Foreskin keratinocyte (primary cell): ENCODE measurements at places on chromosomes 6 and 20. TPM values are rescaled to one million over a fixed set of nuclear protein-coding genes. Genes with fewer than 3 reads are reported as not detected.

GRCh38 chr6:161292145-161292544, 18.3 kb upstream of the AGPAT4 start:
- DNase-seq = no peak

GRCh38 chr20:50412069-50412468, 98.1 kb upstream of the PTPN1 start:
- no peak for DNase-seq

GRCh38 chr6:163086624-163086920, 327.9 kb upstream of the QKI start:
- no peak for DNase-seq

GRCh38 chr6:139943391-139943790, 568.9 kb upstream of the CITED2 start:
- DNase-seq = peak; percentile 41

DNA sequence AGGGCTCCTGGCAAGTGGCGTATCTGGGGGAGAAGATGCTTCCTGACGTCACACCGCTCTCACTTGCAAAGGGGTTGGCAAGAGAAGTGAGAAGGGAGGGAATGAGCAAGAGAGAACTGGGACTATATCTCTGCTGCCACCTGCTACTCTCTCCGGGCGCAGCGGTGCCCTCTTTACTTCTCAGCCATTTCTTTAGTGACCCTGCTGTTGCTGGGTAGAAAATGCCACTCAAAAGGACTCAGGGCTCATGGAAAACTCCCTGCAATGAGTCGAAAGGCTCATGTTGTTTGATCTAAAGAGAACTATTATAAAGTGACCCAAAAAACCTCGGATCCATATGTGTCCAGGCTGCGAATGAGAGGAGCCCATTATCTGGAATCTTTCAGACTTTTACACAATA, 401.8 kb downstream of the SAMD5 start:
- DNase-seq = no peak

DNA sequence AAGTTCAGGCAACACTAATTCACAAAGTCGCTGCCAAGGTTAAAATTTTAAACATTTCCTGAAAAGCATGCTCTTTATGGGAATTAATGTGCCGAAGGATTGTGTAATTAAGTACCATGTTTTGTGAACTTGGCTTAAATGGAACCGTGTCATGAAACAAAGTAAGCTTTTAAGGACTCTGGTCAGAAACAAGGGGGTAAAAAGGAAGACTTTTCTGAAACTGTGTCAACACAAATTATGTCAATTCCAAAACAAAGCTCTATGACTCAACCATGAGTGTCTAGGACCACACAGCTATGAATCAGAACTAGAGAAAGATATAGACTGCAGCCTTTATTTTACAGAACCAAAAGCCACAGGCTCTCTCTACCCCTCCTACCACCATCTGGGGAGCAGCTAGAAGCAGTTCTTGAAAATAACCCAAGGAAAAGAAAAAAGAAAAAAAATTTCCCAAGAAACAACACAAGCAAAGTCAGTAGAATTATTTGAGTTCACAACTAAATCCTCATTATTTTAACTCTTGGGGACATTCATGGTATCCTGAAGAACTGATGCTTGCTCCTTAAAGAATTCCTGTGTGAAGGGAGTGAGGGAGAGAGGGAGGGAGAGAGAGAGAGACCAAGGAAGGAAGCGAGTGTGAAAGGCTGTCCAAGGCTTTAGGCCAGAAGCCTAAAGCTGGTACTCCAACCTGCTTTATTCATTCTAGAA, 81.9 kb downstream of the ZMYND8 start:
- DNase-seq = peak; percentile 87

DNA sequence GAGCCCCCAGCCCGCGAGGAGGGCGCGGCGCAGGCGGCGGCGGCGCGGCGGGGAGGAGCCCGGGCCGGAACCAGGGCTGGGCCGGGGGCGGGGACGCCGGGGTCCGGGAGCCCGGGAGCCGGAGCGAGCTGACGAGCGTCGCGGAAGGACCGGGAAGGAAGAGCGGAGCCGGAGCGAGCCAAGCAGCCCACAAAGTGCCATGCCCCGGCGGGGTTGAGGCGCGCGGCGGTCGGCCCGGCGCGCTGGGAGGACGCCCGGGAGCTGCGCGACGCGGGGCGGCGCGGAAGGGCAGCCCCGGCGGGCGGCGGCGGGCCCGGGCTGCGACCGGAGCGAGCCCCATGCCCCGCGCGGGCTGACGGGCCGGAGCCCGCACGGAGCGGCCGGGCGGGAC, 289 bp downstream of the FOXP4 start:
- peak; percentile 26 for DNase-seq

- DNase-seq = no peak
Measured at GRCh38 chr6:152642578-152643375, 5.6 kb upstream of the SYNE1 start.

DNA sequence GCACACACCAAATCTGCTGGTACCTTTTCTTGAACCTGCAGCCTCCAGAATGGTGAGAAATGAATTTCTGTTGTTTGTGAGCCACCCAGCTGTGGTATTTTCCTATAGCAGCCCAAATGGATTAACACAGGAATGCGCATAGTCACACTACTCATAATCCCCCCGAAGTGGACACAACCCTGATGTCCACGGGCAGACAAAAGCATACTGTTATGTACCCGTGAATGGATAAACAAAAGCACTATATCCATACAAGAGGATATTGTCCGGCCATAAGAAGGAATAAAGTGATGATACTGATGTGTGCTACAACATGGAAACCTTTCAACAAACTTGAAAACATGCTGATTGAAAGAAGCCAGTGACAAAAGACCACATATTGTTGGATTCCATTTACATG, 25.1 kb upstream of the RPP40 start:
- DNase-seq = no peak

DNA sequence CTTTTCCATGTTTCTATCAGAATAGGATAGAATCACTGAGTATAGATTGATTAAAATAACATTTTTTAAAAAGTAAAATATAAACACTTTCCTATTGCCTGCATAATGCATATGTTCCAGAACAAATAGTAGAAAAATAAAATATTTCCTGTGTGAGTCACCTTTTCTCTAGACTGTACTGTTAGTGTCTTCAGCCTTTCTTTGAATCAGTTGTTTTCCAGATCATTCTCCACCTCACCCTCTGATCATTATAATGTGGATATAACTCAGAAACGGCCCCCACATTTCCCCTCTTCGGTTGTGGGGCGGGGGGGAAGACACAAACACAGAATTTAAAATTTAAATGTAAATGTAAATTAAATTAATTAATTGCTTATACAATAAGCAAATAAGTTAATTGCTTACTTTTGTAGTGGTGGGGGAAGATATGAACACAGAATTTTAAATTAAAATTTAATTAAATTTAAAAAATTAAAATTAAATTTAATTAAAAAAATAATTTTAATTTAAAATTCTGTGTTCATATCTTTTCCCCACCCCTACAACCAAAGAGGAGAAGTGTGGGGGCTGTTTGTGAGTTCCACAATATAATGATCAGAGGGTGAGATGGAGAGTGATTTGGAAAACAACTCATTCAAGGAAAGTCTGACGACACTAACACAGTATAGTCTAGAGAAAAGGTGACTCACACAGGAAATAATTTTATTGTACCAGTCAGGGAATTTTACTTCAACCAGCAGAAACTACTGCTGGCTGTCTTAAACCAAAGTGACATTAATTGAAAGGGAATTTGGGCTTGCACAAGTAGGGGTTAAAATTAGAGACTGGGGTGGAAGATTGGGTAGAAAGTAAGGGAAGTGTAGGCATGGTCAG, 37.1 kb upstream of the PROKR2 start:
- peak; percentile 32 for DNase-seq

- no peak for DNase-seq
Measured at GRCh38 chr20:57211908-57212533, 54.4 kb downstream of the BMP7 start.

DNA sequence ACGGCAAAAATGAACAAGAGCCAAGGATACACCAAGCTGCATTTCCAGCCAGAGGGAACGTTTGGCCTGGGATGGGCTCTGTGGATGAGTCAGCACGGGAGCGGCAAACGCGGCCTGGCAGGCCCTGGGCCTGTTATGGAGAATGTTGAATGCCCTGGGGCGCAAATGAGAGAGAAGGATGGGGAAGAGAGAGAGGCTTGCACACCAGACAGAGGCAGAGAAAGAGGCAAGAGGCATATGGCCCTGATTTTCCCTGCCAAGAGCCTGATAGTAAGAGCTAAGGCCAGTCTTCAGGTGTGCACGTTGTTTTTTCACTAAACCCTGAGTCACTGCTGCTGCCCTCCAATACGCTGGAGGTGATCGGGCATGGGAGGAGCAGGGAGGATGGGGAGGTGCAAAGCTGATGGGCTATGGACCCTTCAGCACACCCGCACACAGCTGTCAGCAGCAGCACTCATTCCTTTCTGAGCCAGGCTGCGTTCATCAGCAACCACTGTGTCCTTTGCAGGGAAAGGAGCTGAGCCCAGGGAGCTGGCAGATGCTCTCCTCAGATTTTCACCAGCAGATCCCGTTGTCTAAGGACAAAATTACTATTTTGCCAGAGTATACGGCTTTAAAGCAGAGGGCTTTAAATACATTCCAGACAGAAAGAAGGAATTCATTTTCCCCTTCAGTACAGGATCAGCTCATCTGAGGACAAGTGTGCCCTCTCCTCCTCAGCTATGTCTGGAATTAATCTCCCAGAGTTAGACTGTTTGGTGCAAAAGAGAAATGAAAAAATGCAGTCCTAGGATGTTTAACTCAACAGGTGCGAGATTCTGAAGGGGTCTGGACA, 61.7 kb upstream of the SLC22A23 start:
- DNase-seq = peak; percentile 88

- DNase-seq = no peak
Measured at GRCh38 chr6:162488444-162488843, 239.1 kb downstream of the PRKN start.

- DNase-seq = peak; percentile 57
Measured at GRCh38 chr6:12801141-12801540, 84.6 kb downstream of the PHACTR1 start.

DNA sequence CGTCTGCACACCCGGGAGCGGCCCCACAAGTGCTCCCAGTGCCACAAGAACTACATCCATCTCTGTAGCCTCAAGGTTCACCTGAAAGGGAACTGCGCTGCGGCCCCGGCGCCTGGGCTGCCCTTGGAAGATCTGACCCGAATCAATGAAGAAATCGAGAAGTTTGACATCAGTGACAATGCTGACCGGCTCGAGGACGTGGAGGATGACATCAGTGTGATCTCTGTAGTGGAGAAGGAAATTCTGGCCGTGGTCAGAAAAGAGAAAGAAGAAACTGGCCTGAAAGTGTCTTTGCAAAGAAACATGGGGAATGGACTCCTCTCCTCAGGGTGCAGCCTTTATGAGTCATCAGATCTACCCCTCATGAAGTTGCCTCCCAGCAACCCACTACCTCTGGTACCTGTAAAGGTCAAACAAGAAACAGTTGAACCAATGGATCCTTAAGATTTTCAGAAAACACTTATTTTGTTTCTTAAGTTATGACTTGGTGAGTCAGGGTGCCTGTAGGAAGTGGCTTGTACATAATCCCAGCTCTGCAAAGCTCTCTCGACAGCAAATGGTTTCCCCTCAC, 21.0 kb downstream of the PRDM1 start:
- no peak for DNase-seq

DNA sequence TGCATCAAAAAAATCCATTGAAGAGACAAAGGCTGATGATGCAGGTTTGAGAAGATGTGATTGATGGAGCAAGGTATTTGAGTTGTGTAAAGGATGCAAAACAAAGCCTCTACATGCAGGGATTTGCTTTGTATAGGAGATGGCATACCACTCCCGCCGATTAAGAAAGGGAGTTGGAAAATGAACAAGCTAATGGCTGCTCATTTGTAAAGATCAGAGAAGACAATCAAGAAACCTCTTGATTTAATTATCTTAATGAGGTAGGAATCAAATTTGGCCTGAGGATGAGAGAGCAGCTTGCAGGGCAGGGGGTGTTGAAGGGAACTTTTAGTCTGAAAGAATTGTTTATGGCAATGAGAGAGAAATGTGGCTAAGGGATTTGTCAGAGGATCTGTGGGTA, 448.2 kb upstream of the ADGRB3 start:
- DNase-seq = no peak

DNA sequence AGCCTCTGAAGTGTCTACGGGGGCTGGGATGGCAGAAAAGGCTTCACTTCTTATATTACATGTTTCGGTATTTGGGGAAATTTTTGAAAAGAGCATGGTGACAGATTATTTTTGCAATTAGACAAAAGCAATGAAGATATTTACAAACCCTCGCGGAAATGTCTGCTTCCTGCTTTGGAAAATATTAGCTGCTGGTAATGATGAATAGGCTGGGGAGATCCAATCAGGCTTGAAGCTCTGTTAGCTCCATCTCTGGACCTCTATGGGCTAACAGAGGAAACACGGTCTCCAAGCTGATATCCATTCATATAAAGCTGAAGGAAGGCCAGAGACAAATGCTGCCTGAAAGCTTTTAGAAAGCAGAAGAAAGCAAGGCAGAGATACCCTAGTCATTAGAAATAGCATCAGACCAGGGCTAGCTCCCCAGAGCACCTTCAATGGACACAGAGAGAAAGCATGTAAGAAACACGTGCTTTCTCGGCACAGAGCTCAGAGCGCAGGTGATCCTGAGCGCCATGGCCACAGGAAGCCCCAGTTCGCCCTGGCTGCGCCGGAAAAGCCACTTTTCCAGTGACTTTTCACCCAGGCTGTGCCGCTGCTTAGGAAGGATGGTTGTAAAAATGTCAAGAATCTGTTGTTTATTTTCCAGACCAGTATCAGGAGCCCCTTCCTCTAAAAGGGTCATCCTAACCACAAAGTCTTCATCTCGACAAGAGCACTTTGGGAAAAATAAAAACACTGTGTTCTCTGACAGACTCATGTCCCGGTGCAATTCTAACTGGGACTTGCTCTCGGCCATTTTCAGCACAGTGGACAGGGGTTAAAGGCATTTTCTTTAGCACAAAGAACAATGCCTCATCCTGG, 68.5 kb upstream of the NFATC2 start:
- no peak for DNase-seq

DNA sequence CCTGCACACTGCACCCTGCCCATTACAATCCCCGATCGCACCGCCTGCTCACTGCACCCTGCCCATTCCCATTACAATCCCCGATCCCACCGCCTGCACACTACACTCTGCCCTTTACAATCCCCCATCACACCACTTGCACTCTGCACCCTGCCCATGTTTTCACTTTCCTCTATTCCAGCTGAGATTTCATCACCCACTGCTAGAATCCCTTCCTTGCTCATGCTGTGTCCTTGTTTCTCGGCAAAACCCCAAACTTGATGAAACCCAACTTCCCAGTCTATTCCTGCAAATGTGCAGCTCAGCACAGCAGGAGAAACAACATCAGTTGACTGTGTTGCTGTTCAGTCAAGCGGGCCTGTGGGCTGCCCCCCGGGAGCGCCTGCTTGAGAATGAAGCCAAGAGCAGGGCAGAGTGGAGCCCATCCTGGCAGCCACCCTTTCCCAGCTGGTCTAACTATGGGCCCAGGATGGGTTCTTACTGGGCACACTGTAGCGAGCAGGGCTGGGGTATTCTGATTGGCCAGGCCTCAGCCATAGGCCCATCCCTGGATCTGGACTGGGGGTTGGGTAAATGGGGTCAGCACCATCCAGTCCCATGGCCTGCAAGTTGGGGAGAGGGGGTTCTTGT, 17.2 kb downstream of the MOCS3 start:
- no peak for DNase-seq

PTK6 gene
- 15.7 and 21.8 TPM in 2 replicates for total RNA-seq

MYB gene
- 0.34 and 0.42 TPM in 2 replicates for total RNA-seq

MICB gene
- total RNA-seq = 26.1 and 37.6 TPM in 2 replicates

GSTA2 gene
- not detected in 2 replicates for total RNA-seq
